ENCODE measurements at places on chromosomes 2 and 18.

- peak; percentile 19 for DNase-seq
These were observed 91.4 kb upstream of the IL1R2 start for GRCh38 chr2:101900375-101900774.

- no peak for DNase-seq
These were observed 40.9 kb downstream of the UGP2 start for GRCh38 chr2:63882395-63883105.

GRCh38 chr2:102494570-102494969 is 21.5 kb downstream of the SLC9A4 start:
- no peak for DNase-seq

- DNase-seq = no peak
These were observed 104.3 kb downstream of the METTL4 start for GRCh38 chr18:2466978-2467377.

- DNase-seq = no peak
These were observed 1284.9 kb upstream of the LRRTM1 start for GRCh38 chr2:81589406-81589805.

DNA sequence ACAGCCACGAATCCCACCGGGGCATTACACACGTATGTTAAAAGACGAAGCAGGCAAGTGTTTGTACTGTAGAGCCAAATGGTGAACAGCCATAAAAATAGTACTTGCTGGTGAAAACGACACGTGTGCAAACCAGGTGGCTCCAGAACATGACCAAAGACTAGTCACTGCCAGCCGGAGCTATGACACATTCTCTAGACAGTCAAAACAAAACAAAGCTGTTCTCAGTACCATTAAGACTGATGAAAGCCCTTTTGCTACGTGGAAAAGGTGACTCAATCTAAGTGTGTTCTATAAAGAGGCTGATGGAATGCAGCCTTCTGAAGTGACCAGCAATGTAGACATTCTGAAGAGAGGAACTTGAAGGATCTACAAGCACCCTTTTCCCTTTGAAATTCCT is 367.7 kb upstream of the NETO1 start:
- DNase-seq = no peak

GRCh38 chr2:152529420-152530115 is 187.7 kb downstream of the PRPF40A start:
- no peak for DNase-seq
